ENCODE measurements at places on chromosomes 2 and 18.

DNA sequence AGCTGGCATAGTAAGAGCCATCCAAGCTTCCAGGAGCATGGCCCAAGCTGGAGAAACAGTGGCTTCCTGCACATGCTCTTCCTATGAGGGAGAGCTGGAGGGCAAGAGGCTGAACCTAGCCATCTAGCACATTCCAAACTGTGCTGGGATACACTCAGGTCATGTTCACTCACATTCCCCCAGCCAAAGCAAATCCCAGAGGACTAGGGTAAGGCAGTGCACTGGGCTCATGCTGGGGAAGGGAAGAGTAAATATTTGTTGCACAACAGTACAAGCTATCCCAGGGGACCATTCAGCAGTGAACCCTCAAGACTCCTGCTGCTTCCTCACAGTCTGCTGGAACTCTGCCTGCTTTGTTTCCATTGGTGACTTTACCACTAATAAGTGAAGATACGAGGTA is 20.7 kb upstream of the GYPC start:
- no peak for DNase-seq

GRCh38 chr2:29744976-29745375 is 176.4 kb downstream of the ALK start:
- no peak for DNase-seq

GRCh38 chr2:58508006-58508405 is 266.9 kb upstream of the FANCL start:
- no peak for DNase-seq

GRCh38 chr2:88713408-88713807 is 21.9 kb downstream of the RPIA start:
- DNase-seq: no peak

DNA sequence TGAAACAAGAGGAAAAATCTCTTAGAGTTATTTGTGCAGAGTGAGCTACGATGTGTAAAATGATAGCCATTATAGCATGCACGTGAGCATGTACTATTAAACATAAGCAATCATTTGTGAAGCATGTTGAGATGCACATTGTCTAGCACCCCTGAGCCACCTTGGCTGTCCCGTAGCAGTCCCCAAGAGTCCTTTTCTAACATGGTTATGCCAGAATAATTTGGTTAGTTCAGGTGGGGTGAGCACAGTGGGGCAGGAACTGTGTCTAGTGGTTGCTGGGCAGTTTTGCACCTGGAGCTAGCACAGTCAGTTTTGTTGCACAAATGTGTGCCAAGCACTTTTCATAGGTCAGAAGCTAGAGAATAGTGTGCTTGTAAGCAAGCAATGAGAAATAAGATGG is 809.8 kb downstream of the RNF144A start:
- DNase-seq: no peak

DNA sequence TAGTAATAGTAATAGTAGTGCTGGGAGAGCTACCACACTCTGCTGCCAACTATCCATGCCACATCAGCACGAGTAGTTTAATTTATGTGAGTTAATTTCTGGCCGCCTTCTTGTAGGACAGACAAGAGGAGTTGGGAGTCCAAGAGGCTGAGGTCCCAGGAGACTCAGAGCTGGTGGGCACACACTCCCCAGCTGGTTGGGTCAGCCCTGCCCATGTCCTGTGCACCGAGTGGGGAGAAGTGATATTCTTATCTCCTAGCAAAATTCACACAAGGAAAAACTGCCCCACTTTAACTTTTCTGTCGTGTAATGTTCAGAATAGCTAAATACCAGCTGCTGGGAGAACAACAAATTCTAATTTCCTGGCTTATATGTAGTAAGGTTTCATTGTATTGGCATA is 15.2 kb upstream of the MAP4K4 start:
- no peak for DNase-seq

DNA sequence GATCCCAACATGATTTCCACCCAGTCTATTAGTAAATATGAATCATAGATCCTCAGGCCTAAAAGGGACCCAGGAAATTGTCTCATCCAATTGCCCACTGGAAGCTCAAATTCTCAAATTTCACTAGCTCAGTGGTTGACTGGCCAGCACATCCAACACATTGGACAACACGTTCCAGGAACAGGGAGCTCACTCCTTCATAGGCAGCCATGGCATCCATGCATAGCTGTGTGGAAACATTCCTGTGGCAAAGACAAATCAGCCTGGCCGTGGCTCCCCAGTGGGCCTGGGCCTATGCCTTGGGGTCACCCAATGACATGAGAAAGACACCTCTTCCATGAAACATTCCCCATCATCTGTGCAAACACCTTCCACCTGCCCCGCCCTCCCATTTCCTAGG is 261.1 kb downstream of the ANAPC1 start:
- DNase-seq: no peak

- no peak for DNase-seq
These were observed 61.0 kb downstream of the C2orf76 start for GRCh38 chr2:119305497-119306195.

GRCh38 chr2:134420259-134420658 is 166.4 kb downstream of the MGAT5 start:
- no peak for DNase-seq

DNA sequence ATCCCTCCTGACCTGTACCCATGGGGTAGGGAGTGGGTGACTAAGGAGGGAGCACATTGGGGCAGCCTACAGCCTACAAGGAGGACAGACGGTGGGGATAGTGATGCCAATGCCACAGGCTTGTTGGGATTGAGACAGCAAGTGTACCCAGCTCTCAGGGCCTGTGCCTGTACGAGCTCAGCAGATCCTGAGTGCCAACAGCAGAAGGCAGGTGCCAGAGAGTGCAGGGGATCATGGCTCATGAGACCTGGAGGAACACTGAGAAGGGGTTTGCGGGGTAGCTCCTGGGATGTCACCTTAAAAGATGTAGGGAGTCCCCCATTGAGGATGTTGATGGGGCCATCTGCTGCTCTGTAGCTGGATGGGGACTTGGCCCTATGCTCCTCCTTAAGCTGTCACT is 10.3 kb upstream of the SNED1 start:
- DNase-seq: no peak

- no peak for DNase-seq
These were observed 84.5 kb downstream of the FSHR start for GRCh38 chr2:49069829-49070228.

DNA sequence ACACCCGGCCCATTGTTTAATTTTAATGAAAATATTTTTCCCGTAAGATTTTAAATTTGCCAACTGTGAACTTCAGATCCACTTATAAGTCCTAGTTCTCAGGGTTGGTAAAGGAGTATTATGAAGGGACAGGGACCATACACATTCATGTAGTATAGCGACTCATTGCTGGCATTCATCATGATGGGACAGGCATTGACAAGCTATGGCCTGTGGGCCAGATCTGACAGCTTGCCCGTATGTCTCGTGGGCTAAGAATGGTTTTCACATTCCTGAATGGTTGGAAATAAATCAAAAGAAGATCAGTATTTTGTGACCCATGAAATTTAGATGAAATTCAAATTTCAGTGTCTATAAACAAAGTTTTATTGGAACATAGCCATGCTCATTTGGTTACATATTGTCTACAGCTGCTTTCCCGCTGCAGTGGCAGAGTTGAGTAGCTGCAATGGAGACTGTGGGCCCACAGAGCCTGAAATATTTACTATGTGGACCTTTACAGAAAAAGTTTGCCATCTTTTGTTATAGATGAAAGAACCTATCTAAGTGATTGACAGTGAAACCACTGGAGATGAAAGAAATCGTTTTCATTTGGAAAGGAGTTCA is 4.1 kb downstream of the RAPGEF4 start:
- DNase-seq: no peak

DNA sequence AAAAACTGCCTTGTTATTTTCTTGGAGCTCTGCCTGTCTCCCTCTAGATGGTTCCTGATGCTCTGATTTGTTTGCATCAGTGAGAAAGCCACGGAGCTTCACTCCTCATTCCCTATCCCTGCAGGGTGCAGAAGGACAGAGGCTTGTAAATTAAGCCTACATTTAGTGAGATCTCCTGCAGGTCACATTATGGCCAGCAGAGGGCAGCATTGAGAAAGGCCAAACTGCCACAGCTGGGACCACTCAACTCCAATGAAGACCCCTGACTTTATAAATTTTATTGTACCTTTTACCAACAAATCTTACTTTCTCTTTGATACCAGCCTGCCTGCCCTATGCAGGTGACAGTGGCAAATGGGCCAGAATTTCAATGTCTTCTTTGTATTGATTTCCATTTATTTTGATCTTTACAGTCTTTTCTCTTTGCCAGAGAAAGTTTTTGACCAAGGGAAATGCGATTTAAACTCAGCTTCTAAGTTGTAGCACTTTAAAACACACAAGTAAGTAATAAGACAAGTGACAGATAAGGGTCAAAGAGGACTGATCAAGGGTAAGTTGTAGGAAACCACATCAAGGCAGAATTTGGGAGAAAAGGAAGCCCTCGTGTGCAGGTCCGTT is 1029.1 kb upstream of the KLHL29 start:
- DNase-seq: peak; percentile 3

DNA sequence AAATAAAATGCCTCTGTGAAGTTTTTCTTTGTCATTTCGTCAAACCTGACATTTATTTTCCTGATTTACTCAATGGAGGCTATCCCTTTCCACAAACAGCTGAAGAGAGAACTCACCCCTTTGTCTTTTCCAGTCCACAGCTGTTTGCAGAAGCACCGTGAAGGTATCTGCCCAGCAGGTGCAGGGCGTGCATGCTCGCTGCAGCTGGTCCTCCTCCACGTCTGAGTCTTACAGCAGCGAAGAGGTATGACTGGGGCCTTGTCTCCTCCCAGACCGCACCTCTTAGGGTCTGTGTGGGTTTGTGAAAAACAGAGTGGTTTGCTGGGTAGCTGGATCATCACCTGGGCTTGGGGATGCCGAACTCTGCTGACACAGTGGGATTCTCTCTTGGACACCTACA is 9.7 kb downstream of the SPP2 start:
- DNase-seq: no peak

- no peak for DNase-seq
These were observed 110.6 kb downstream of the PRELID3A start for GRCh38 chr18:12518326-12518725.

- peak; percentile 51 for DNase-seq
These were observed 329.5 kb downstream of the PAX3 start for GRCh38 chr2:221969087-221969829.

- no peak for DNase-seq
These were observed 251.6 kb downstream of the NUP35 start for GRCh38 chr2:183375821-183376220.

GRCh38 chr18:31979714-31980113 is 36.8 kb upstream of the TRAPPC8 start:
- DNase-seq: no peak

DNA sequence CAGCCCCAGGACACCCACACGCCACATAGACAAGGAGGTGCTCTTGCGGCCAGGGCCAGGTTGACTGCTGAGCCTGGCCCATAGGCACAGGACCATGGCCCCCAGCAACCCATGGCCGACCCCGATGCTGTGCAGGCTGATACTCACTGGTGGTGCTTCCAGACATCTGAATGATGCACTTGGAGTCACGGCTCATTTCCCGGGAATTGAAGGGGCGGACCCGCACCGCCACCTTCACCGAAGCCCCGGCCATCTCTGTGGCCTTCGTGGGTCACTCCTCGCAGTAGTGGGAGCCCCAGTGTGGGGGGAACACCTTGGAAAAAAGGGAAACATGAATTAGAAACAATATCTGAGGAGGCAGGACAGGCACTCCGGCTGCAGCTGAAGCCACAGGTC is 22.5 kb downstream of the KIF1A start:
- DNase-seq: no peak

All from T47D (cell line).